Upper lobe of right lung (tissue), 1 donor: ENCODE measurements at places on chromosomes 11 and 22. TPM values are rescaled to one million over a fixed set of nuclear protein-coding genes. Genes with fewer than 3 reads are reported as not detected.

Gene MPZL2
- 119 TPM for total RNA-seq

- no peak for DNase-seq
Observed at GRCh38 chr11:119659971-119660723, 68.9 kb downstream of the NECTIN1 start.

DNA sequence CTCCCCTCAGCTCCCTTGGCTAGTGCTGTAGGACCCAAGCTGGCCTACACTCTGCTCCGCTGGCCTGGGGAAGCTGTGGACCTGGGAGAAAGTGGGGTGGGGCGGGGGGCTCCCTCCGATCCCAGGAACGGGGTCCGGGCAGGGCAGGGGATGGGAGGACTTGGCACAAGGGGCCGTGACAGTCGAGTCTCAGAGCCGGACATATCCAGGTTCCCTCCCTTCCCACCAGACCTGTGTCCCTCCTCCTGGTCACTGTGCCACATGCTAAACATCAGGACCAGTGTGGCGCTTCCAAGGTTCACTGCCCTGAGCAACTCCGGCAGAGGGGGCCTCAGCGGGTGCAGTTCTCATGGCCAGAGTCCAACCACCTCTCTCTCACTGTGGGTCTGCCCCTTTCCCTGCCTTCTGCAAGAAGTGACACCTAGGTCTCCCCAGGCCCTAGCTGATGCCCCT lies 2.0 kb downstream of the DUSP8 start:
- DNase-seq: no peak

DNA sequence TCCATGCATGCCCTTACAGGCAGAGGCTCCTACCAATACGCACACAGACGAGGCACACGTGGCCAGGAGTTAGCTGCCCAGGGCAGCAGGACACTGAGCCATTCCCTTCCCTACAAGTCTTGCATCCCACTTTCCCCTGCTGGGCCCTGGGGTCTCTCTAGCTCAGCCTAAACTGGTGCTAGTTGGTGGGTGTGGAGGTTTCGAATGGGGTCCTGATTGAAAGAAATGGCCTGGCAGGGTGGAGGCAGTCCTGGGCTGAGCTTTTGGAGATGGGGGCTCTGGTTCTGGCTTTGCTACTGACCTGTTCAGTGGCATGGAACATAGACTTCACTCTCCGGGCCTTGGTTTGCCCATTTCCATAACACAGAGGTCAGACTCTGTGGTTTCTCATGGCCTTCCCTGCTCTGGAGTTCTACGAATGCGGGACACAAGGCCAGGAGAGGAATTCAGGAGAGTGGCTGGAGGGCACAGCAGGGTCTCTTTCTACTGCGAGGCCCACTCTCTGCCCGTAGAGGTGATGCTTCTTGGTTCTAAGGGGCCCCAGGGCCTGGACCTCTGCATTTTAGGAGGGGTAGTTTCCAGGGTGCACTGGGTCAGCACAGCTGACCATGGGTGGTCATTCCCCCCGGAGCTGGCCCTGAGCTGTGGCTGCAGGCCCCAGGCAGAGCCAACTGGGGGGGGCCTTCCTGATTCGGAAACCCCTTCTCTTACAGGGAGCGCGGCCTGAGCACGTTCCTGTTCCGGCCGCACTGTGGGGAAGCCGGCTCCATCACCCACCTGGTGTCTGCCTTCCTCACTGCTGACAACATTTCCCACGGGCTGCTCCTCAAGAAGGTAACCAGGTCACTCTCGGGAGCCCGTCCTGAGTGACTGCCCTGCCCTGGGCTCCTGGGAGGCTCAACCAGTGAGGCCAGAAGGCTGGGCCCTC lies 40.0 kb downstream of the RNF141 start:
- DNase-seq: no peak

DNA sequence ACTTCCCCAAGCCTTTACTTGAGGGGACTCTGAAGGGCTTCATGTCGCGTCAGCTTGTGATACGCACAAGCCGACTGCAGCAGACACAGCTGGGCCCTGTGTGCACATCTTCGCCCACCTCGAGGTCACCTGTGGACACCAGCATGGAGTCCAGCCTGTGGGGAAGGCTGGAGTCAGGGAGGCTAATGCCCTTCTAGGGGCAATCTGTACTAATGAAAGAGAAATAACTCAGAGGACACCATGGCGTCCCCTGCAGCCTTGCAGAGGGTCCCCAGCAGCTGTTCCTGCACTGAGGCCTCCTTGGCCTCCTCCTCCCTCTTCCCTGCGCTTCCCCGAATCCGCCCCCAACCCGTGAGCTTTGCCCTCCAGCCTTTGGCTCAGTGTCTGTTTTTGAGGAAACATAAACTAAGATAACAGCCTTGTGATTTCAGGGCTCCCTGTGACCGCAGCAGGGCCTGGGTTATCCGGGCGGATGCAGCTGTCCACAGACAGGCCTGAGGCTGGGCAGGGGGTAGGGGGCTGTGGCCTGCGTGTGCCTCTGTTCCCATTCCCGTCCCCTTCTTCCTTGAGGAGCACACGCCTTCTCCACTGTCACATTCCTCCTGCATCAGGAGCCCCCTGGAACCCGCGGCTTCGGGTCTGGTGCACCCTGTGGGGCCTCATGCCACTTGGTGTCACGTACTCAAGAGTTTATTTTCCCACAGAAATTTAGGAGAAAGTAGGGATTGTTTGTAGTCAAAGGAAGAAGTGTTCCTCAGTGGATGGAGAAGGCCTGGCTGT lies 25.0 kb downstream of the KRTAP5-5 start:
- peak; percentile 58 for DNase-seq

DNA sequence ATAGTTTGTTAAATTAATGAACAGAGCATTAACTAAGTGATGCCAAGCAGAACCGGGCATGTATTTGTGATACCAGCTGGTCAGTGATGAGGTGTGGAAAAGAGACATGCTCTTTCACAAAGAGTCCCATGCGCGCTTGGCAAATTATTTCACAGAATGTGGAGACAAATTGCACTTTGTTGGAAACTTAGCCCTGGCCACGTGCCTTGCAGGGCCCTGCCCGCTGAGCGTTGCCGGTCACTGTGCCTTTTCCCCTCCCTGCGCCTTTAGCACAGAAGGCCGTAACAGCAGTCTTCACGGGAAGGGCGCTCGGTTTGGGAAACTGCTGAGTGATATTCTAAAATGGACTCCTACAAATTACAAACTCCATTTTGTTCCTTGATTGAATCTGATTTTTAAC lies 235.9 kb downstream of the TBC1D22A start:
- no peak for DNase-seq

Gene CADM1
- 222 TPM for total RNA-seq

Gene INS
- not detected for total RNA-seq

DNA sequence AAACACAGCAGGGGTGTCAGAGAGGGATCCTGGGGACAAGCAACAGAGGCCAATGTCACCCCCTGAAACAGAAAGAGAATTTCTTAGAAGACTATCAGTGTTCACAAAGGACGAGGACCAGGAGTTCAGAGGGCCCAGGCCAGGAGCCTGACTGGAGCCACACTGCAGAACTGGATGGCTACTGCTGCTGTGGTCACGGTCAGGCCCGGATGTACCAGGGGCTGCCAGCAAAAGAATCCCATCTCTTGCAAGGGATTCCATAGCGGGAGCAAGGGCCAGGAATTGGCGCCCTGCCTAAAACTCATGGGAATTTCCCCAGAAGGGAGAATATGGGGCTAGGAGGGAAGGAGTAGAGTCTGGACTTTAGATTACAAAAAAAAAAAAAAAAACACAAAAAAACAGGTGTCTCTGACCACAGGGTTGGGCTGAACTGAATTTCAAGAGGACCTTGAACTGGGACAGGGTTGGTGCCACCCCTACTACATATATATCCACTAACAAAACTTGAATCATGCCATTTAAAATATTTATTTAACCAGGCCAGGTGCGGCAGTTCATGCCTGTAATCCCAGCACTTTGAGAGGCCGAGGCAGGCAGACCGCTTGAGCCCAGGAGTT lies 15.7 kb upstream of the KCTD14 start:
- DNase-seq: no peak

Gene MYBPC3
- 0.96 TPM for total RNA-seq

- DNase-seq: no peak
Observed at GRCh38 chr11:9704620-9705019, 40.7 kb downstream of the SWAP70 start.

Gene CCDC87
- 0.26 TPM for total RNA-seq

Gene MPZL3
- 11.8 TPM for total RNA-seq

DNA sequence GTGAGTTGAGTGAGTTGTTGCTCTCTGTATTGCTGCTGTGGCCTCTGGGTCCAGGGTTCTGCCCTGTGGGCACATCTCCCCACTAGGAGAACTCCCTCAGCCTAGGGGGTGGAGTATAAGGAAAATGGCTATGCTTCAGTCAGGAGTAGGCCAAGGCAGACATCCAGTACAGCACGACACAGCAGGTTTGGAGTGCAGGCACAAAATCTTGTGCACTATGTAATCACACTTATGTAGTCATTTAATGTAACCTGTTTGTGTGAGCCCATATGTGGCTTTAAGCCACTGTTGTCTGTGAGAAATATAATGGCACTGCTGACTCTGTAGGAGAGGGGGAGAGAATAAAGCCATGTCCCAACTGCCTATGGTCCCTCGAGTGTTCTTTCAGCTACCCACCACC lies 90.1 kb downstream of the CCDC83 start:
- no peak for DNase-seq

Gene OR1S1
- not detected for total RNA-seq

GRCh38 chr22:31141551-31141950 lies 1.2 kb upstream of the PLA2G3 start:
- peak; percentile 38 for DNase-seq

DNA sequence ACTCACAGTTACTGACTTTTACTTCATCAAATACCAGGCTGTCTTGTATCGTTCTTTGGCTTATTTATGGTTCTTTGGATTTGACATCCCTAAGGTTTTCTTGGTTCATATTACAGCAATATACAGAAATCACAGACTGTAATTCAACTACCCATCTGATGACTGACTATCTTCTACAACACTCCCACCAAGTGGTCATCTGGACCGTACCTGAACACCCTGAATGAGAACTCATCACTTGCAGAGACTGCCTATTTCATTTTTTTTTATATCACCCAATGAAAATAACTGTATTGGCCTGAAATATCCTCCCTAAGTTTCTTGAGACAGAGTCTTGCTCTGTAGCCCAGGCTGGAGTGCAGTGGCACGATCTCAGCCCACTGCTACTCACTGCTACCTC lies 9.5 kb upstream of the UPB1 start:
- DNase-seq: no peak
